ENCODE measurements at places on chromosomes 3 and 15.
A peak's percentile ranks its signal among the peaks of the same experiment; 100 is the strongest.

GRCh38 chr15:30650012-30650929 lies 24.3 kb downstream of the ARHGAP11B start:
- no peak for DNase-seq

DNA sequence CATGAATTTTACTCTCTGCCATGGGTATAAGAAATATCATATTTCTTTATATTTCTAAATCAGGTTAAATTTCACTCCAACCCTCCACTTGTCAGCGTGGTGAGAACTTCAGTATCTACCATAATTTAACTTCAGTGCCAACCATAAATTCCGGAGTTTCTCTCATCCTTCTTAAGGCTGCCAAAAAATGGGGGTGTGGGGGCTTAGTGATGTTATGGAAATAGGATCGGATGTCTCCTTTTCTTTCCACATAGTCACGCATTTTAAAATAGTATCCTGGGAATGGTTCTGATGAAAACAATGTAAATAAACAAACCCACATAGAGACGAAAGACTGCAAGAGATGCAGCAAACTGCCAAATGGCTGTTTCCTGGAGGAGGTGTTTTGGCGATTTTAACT lies 12.9 kb upstream of the FAM3D start:
- DNase-seq = no peak

DNA sequence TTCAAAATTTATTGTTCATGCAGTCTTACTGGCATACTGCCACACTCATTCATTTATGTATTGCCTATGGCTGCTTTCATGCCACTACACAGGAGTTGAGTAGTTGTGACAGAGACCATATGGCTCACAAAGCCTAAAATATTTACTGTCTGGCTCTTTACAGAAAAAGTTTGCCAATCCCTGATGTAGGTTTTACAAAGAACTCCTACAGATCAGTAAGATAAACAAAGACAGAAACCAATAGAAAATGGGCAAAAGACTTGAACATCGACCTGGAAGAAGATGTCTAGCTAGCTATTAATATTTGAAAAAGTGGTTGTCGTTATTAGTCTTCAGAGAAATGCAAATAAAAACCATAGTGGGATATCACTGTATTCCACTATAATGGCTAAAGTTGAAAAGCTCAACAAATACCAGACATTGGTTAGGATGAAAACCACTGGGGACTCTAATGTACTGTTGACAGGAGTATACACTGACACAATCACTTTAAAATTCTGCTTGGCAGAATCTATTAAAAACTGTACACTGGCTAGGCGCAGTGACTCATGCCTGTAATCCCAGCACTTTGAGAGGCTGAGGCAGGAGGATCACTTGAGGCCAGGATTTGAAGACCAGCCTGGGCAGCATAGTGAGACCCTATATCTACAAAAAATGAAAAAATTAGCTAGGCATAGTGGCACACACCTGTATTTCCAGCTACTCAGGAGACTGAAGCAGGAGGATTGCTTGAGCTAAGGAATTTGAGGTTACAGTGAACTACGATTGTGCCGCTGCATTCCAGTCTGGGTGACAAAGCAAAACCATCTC lies 87.7 kb downstream of the NEO1 start:
- DNase-seq = no peak

DNA sequence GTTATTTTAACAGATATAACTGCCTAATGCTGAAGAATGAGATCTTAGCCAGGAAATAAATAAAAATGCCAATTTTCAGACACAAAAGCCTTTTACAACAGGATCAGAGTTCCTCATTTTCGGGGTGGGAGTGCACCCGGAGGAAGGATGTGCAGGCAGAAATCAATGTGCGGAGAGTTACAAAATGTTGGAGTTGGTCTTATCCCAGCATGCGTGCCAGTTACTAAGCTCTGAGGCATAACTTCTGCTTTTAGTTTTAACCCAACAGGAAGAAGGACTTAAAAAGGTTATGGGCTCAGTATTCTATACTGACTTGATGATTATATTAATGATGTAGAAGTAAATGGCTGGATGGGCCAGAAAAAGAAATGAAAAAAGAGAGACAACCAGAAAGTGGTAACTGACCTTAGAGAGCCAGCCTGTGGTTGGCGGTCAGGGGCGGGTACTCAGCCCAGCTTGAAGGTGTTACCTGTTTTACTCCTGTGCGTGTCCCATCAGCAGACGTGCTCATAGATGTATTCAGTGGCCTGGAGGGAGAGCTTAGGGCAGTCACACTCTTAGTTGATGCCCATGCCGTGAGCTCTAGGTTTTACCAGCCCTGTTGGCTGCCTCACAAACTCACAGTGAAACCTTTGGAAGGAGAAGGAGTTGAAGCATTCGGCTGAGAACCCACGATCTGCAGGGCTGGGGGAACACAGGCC lies 164.7 kb downstream of the SV2B start:
- no peak for DNase-seq

- DNase-seq = no peak
Observed at GRCh38 chr15:90184119-90184785, 16.9 kb upstream of the SEMA4B start.

DNA sequence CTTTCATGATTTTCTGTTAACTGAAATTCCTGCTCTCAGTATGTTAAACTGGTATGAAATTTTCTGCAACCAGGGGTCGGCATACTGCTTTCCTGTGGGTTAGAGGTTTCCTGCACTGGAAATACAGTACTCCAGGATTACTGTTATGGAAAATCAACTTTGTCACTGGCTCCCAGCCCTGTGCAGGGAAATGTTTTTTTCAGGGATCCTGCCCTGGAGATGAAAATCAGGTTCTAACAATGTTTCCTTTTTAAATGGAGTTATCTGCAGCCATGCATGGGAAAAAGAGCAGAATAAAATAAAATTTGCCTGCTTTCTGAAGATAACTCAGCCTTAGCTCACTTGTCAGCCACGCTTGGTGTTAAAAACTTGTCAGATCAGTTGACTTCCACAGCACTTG lies 220.4 kb downstream of the IL5RA start:
- no peak for DNase-seq

DNA sequence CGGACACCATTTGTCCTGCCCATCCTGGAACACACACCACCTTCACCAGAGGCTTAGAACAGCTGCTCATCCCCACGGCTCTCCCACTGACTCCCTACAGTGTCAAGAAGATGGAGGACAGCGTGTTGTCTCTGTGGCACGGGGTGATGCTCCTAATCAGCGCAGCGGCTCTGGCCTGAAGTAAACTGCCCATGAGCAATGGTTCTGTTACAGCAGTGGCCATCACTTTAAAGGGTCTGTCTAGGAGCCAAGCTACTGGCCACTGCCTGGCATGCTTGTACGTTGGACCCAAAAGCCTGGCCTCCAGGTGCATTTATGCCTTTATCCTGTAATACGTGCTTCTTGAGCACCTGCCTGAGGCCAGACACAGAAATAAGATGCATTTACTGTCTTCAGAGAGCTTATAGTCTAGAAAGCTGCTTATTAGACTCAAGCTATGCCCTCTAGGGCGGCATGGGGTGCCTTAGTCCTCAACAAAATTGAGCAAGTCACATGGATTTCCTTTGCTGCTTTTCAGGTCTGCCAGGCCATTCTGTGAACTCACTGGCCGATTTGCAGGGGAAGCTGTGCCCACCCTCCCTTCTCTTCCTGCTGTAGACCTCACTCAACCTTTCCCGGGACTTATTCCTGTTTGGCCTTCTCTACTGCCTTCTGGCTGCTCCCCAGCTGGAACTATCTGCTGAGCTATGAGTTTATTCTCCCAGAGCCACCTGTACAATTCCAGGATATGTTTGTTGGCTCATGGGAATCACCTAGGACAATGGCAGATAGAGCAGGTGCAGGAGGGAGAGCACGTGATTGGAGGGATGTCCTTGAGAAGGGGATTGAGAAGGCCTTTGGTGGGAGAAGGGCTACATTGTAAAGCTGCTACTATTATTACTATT lies 51.9 kb downstream of the STARD5 start:
- DNase-seq = no peak

- no peak for DNase-seq
Observed at GRCh38 chr3:49028298-49028672, 913 bp downstream of the IMPDH2 start.

GRCh38 chr15:79122991-79123390 lies 32.4 kb upstream of the RASGRF1 start:
- no peak for DNase-seq

GRCh38 chr15:84973492-84974460 lies 7.9 kb upstream of the PDE8A start:
- DNase-seq = no peak

GRCh38 chr15:76139368-76140073 lies 79.7 kb downstream of the TMEM266 start:
- DNase-seq = peak; percentile 41

GRCh38 chr3:150773616-150774192 lies 10.7 kb upstream of the SIAH2 start:
- DNase-seq = no peak

DNA sequence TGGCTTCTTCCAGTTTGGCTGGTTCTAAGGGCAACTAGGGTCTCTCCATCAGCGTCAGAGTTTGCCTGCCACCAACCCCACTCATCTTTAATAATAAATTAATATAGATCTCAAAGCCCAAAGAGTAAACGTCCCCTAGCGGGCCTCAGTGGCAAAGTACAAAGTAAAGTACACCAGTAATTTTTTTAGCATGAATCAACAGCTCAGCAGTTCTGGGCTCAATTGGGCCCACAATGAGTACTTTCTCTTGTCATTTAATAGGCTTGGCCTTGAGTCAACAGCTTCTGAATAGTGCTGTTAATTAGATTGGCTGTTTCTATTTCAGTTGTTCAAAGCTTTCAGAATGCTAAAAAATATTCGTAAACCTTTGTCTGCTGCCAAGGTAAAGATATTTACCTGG lies 89.0 kb upstream of the PFN2 start:
- no peak for DNase-seq

GRCh38 chr3:4983739-4984510 lies 4.7 kb downstream of the BHLHE40 start:
- peak; percentile 60 for DNase-seq

GRCh38 chr3:141191097-141191749 lies 40.4 kb upstream of the PXYLP1 start:
- DNase-seq = no peak

GRCh38 chr15:28947221-28947674 lies 61.5 kb downstream of the APBA2 start:
- no peak for DNase-seq

DNA sequence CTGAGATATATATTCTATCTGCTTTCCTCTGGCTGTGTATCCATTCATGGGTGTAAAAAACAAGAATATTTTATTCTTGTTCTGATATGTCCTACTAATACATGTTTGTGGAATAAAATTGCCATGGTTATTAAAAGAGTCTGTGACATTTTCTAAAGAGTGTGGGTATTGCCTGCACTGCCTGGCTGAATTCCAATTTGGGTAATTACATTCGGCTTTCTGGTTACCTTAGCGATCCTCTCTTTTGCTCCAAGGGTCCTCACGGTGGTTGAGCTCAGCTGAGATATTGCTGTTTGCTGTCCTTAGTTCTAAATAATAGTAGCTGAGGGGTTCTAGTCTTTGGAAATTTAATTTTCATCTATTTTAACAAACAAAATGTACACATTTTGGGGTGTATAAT lies 301.4 kb upstream of the DNAJC19 start:
- DNase-seq = no peak

DNA sequence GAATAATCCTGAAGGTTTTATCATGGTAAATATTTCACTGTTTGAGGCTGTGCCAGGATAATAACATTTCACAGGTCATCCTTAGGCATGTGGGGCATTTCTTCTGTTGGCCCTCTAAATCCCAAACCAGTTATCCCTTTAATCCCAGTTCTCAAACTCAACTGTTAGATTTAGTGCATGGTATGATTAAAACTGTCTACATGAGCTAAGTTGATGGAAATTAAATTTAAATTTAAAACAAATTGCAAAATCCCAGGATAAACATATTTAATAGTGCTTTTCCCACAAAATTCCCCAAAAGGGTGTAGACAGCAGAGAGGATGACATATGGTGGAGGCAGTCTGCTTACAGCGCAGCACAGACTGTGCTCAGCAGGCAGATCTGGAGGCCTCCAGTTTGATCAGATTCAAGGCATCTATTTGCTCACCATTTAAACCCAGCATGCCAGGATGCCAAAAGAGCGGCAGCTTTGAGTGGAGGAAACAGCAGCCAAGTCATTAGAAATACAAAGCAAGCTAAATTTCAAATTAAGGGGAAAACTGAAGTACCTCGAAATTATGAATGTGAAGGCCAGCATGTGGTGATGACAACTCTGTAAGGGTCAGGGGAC lies 325.8 kb downstream of the KCNH8 start:
- no peak for DNase-seq

DNA sequence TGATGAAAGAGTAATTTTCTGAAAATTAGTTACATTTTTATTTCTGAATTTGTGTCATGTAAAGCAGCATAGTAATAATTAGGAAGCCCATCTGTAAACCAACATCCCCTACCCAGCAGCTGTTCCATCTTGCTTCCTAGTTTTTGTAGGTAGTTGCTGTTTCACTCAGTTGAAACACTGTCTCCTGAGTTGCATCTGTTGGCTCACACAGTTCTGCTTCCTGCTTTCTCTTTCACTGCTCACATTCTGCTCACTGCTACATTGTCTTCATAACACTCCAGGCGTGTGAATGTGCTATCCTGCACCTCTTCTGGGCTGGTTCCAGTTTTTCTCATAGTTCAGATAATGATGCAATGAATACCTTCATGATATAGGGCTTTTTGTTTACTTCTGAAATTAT lies 123.4 kb downstream of the EPHB1 start:
- DNase-seq = no peak

DNA sequence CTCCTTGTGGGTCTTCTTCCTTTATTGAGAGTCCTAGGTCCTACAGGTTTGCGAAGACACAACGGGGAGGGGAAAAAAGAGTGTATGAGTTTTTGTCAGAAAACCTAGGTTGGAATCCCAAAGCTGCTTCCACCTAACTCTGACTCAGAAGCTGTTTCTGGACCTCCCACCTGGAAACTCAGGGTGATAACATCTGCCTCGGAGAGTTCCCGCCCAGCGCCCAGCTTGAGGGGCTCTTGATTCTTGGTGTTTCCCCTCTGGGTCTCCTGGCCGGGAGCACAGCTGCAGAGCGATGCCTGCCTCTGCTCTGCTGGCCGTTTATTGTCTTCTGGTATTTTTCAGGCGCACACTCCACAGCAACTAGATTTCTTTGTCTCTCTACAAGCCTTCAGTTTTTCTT lies 52.9 kb upstream of the MYZAP start:
- DNase-seq = no peak

GRCh38 chr3:98701071-98701675 lies 62.0 kb upstream of the ST3GAL6 start:
- DNase-seq = no peak

DNA sequence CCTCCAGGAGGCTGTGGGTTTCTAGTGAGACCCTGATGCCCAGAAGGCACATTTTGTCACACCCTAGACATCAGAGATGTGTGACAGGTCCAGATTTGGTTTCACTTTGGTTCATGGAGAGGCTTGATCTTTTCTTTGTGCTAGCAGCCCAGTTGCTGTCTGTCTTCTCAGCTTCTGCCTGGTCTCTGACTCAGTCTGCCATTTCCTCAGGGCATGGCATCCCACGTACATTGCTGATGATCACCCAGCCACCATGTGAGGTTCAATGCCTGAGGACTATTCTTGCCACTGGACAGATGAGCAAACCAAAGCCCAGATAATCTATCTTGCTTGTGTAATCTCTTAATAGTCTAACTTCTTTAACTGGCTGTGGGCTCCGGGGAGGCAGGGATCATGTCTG lies 144.9 kb upstream of the MRPS22 start:
- no peak for DNase-seq
